ENCODE measurements at places on chromosomes 5 and 9.
A peak's percentile ranks its signal among the peaks of the same experiment; 100 is the strongest.

- peak; percentile 92 for DNase-seq
Observed at GRCh38 chr9:97475059-97475458, 26.4 kb upstream of the TMOD1 start.

GRCh38 chr5:35773967-35774366 lies 82.7 kb upstream of the IL7R start:
- peak; percentile 29 for DNase-seq

DNA sequence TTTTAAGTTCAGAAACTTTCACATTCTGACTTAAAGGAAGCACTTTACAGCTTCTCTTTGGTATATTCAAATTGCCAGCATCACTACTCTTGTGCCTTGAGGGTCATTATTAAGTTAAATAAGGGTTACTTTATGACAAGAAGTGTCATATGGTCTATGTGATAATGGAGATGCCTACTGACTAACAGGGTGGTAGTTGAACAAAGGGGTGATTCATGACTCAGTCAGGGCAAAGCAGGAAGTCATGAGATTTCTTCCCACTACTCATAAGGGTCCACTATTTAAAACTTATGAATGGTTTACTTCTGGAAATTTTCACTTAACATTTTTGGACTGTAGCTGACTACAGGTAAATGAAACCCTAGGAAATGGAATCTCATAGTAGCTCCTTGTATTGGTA lies 938.3 kb upstream of the PTPRD start:
- DNase-seq = no peak

DNA sequence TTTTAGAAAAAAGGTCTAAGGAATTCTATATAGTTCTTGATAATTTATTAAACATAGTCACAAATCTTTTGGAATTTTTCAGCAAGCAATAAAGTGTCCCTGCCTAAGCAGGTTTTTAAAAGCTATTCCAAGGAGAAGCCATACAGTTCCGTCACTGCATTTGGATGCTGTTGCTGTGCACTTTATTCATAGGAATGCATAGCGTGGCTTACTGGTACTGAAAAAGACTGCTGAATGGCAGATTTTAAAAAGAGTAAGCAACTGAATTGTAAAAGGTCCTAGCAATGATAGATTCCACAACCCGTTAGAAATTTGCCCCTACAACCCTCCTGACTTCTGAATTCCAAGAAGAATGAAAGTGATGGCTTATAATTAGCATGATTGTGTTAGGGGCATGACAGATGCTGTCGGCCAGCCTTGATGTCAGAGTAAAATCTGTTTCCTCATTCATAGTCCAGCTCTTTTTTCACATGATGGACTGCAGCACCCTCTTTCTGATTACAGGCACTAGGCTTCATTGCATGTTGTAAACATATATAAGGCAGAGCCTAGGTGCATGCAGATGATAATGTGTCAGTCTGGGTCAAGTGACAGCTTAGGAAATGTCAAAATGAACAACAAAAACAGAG lies 227.0 kb downstream of the PDE4D start:
- DNase-seq = no peak

DNA sequence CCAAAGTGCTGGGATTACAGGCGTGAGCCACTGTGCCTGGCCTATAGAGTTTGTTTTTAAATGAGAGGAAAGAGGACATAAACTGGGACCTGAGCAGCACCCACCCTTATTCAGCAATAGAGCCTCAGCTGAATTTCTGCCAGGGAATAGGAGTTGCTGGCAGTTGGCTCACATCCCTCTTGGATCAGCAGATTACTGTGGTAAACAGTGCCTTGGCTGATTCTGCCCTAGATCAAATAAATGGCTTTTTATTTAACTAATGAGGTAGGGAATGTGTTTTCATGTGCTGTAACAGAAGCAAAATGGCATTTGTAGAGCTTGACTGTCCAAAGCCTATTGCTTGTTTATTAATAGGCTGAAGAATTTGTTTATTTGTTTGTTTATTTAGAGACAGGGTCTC lies 2.1 kb downstream of the ARHGEF37 start:
- DNase-seq = no peak

GRCh38 chr9:135887021-135887507 lies 20.3 kb downstream of the CAMSAP1 start:
- no peak for DNase-seq

DNA sequence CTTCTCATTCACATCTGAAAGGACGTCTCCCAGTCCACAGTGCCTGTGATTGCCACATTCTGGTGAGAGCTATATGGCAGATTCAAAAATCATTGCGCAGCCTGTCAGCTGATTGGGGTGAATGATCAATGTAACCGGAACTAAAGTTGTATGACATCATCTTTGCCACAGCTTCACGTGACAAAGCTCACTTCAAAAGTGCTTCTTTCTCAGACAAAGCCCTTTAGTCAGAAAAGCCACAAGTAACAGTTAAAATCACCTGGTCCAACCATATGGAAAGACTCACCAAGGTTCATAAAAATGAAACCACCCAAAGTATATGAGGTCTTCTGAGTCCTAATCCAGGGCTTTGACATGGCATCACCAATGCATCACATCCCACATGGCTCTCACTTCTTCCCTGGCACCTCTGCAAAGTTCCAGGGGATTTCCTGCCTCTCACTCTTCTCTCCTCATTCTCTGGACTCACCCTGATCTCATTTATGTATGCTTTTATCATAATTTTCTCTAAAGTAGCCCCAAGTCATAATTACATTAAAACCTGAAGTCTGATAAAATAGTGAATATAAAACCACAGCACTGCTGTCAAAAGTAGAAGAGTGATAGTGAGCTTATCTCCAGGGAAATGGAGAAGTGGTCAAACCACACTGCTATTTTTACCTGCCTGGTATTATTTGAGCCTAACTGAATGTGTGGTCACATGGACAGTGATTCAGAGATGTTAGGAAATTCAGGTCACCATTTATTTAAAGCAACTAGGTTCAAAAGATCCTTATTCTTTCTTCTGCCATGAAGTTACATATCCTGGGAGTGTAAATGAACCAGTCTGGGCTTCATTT lies 193.1 kb upstream of the PTGER4 start:
- DNase-seq = no peak

DNA sequence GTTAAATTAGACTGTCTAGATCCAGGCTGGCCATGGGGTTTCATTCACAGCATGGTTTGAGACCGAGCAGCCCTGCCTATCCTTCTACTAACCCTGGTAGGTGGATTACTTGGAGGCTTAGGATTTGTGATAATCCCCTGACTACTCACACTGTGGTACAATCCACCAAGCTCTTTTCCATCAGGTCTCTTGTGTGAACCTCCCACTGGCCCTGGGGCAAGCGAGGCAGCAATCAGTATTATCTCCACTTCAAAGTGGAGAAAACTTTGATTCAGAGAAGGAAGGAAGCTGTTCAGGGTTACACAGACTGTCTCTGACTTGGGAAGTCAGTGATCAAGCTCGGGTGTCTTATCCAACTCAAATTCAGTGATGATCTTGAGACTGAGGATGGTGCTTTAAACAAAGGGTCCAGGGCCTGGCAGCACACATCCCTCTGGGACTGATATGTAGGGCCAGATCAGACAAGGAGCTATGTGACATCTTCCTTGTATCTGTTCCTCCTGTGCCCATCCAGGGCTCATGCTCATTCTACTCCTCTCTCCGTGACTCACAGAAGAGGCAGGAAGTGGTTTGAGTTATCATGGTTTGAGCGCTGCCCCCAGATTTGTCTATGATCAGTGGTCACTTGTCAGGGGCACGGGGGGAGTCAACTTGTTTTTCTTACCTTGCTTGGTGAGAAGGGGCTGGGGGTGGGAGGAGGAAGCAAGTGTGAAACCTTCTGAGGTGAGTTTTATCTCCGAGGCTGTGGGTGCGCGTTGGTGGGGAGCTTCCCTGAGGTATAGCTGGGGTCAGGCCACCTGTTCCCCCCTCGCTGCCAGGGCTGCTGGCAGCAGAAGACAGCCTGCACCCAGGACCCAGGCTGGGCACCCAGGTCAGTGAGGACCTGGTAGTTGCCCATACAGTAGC lies 48.6 kb downstream of the RGS3 start:
- DNase-seq = no peak

DNA sequence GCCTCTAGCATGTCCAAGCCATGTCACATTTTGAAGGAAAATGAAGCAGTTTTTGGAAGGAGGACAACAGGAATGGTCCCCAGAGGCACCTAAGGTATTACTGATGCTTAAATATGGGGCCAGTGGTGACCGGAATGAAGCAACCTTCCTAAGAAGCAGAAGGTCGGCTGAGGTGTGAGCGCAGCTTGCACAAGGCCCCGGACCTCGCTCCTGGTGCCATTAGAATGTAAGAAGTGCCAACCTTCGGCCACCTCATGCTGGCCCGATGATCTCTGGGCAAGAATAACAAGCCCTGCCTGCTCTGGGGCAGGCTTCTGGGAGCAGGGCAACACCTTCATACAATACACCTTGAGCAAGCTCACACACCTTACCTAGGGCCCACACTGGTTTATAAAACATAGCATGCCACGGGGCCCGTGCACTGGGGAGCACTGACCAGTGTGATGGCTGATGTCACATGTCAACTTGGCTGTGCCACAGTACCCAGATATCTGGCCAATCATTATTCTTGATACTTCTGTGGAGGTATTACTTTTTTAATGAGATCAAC lies 21.9 kb downstream of the SEMA4D start:
- DNase-seq = no peak

- DNase-seq = no peak
Observed at GRCh38 chr9:91177661-91178280, 183.9 kb downstream of the AUH start.

DNA sequence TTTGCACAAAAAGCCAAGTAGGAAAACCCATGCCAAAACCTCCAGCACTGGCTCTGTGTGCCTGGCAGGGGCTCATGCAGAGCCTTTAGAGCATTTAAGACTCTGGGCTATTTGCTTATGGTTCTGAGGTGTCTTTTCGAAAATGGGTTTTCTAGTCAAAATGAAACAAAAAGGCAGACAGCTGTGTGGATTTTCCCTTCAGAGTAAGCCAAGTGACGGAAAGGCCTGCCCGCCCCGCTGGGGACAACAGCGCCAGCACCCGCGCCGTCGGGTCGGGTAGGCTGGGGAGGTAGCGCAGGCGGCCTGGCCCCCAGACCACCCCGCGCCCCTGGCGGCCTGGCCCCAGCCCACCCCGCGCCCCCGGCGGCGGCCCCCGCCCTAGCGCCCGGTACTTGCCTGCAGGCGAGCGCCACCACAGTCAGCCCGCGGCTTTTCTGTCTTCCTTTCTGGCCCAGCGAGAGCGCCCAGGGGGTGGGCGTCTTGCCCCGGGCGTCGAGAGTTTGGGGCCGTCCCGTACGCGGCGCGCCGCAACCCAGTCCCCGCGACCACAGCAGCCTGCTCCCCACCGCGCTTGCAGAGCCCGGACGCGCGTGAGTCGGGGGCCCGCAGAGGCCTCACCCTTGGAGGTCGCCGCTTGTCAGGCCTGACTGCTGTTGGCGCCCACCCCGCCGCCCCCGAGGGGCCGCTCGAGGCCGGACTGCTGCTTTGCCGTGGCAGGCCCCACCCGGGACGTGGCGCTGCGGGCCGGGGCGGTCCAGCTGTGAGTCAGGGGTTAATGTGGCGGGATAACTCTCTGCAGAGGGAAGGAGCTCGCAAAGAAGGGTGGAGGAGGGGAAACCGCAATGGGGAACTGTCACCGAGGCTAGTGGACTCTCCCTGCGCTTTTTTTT lies at the start of gene TICAM2:
TSS of gene TICAM2 (minus strand) at position 779 of the 890 bp plus-strand sequence. CDS start 21,223 bp downstream, outside the sequence.
- DNase-seq = no peak

DNA sequence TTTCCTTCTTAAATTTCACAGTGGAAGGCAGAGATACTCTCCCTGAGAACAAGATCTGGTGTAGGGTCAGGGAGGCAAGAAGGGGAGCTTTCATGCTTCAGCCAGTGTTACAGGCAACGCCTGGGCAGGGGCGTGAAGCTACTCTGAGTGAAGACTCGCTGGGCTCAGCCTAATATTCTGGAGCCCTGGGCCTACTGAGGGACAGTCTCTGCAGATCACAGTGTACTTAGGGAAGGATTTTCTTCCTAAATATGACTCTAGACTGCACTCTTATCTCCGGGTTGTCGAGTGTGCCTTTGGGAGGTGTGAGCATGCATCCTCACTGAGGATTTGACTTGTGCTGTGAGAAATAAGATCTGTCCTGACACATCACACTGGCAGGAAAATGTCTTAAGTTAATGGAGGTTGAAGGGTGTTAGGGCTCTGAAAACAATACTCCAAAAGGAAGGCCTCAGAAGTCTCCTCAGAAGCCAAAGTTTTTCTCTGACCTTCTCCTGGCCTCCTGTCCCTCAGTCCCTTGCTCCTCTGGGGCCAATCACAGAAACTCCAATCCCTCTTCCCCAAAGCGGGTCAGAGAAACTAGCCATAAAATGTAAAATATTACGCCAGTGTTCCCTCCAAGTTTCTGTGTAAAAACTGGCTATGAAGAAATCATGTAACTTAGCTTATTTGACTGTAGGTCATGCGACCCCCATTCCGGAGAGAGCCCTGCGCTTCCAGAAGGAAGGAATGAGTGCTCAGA lies 156.8 kb upstream of the TBC1D2 start:
- no peak for DNase-seq

DNA sequence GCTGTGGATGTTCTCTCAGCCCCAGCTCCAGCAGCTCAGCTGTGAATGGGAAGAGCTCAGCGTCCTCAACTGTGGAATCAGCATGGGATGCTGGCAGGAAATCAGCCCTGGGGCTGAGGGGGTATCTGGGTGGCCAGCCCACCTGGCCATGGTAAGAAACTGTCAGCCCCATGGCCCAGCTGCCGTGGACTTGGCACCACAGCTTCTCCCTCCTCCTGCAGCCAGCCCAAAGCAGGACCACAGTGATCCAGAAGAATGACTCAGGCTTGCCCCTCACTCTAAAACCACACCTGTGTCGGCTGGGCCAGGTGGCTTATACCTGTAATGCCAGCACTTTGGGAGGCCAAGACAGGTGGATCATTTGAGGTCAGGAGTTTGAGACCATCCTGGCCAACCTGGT lies 48.0 kb downstream of the SAR1B start:
- DNase-seq = no peak

- DNase-seq = no peak
Observed at GRCh38 chr9:104555521-104555920, 13.4 kb upstream of the OR13C8 start.

GRCh38 chr5:150361301-150361700 lies 3.8 kb downstream of the TCOF1 start:
- no peak for DNase-seq

DNA sequence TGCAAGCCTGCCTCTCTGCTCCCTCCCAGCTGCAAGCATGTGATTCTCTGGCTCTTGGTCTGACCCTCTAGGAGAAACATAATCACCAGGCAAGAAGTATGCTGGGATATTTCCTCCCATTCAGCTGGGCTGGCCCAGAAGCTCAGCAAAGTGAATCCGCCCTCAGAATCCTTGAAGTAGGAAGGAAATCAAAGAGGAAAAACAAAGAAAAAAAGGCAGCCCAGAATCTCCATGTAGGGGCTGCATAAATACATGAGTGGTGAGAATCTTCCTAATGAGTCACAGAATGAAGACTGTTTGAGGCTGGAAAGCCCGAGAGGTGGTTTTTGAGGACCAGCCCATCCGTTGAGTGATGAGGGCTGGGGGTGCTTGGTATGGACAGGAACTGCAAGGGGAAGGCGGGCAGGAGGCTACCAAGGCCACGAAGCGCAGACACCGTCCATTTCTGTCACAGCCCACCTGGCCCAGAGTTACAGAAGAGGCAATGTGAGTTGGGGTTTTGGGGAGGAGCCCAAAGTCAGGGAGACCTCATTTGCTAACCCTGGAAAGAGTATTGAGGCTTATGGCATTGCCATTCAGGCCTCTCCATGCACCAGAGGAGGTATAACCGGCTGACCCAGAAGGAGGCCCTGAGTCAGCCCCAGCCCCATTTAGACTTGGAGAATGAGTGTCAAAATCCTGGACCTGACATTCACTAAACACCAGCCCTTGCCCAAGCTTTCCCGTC lies 33.4 kb upstream of the TGFBR1 start:
- DNase-seq = no peak
